ENCODE measurements at places on chromosomes 12 and 14. TPM values are rescaled to one million over a fixed set of nuclear protein-coding genes. Genes with fewer than 3 reads are reported as not detected.

The ASPG gene
- total RNA-seq, result not detected

The CACNA2D4 gene
- total RNA-seq, result 0.65 TPM

The KLRC1 gene
- not detected for total RNA-seq

The ADCY6 gene
- total RNA-seq, result 30.6 TPM

The KLHDC1 gene
- total RNA-seq, result 1.3 TPM
